Foreskin keratinocyte (primary cell): ENCODE measurements at places on chromosomes 3 and 15. TPM values are rescaled to one million over a fixed set of nuclear protein-coding genes. Genes with fewer than 3 reads are reported as not detected.

The DGKG gene
- polyA plus RNA-seq = 0.09 TPM in 1 of 2 replicates, not detected in the other

The MELTF gene
- polyA plus RNA-seq = 10.1 and 10.5 TPM in 2 replicates

The MKRN2OS gene
- 4.1 and 4.4 TPM in 2 replicates for polyA plus RNA-seq

The ITIH1 gene
- not detected in 2 replicates for polyA plus RNA-seq

The CFAP100 gene
- not detected in 2 replicates for polyA plus RNA-seq
